ENCODE measurements at places on chromosomes 6 and 20.

- DNase-seq = no peak
Measured at GRCh38 chr6:112289038-112289566, 34.7 kb upstream of the LAMA4 start.

- DNase-seq = peak; percentile 77
Measured at GRCh38 chr6:85126485-85127167, 323.3 kb upstream of the NT5E start.

DNA sequence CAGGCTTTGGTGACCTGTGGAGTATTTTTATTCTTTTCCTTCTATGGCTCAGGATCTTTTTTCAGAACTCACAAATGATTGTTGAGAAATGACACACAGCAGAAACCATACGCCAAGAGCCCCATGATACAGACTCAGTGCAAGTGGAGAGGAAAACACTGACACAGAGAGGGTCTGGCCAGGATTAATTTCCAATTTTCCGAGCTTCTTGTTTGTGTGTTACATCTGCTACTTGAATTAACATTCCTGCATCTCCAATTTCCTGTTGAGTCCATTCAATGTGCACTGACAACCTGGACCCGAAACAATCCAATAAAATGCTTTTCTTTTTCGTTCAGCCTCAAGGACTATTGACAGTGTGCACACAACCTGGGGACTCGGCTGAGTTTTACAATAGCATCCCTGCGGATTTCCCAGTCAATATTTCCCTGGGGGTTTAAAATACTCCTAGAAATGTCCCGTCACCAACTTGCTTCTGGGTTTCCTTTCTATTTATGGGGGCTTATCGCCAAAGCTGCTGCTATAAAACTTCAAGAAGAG, 4.9 kb upstream of the MLN start:
- no peak for DNase-seq

DNA sequence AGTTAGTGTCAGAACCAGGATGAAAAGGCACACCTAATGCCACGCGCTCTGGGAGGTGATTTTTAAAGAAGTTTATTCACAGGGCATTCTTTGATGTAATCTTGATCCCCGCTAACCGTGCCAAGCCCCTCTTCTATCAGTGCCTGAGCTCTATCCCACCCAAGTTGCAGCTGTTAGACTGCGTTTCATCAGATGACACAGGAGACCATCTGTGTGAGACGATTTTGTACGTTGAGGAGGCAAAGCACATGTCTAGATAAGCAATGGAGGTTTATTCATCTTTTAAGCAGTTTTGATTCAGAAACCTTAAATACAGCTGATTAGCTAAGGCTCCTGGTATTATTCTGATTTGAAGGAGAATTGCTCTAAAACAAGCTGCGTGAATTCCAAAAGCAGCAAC, 18.6 kb downstream of the RNASET2 start:
- DNase-seq = no peak

DNA sequence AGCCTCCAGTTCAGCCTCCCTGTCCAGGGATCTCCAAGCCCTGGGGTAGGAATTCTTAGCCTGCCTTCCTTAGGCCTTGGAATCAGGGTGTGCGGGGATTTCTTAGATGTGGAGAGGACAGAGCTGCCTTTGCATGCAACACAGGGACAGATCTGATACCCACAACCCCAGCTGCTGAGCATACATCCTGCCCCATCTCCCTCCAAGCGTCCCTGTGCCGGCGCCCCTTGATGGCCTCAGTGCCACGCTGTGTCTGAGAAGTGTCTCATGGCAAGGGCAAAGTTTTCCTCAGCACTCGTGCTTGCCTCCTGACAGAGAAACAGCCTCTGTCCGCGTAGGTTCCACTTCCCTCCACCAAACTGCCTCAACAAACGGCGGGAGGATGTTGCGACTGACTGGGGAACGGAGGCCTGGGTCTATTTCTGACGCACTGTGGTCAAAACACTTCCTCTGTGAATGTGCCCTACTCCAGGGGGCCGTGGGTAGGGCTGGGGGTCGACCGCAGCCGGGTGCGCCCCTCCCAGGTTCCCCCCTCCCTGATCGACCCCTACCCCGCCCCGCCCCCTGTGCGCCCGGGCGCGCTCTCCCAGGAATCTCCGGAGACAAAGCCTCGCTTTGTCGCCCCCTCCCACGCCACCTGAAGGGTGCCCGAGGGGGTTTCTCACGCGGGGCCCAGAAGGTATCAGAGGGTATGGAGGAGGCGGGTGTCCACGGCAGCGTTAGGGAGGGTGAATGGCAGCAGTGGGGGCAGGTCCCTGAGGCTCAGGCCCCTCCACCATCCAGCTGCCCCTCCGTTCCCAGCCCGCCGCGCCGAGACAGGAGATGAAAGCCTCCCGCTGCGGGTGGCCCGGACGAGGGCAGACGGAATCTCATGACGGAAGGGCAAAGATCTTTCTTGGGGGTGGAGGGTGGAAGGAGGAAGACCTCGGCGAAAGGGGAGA, 806 bp downstream of the MICAL1 start:
- DNase-seq = peak; percentile 33

DNA sequence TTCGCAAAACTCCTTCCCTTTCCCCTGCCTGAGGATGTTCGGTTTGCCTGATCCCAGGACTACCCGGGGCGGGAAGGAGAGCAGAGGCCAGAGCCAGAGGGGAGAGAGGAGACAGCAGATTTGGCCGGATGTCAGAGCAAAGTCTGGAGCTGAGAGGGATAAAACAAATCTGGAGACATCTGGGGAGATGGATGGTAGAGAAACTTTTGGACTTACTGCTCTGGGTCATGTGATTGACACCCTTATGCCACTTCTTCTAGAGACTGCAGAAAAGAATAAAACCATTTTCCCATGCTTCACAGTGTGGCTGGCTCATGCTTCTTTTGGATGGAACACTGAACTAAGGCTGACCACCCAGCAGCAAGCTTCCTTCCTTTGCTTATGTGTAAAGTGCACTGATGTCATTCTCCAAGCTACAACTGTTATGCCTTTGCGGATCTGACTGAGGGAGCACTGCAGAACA, 174.7 kb downstream of the FOXC1 start:
- DNase-seq = no peak

GRCh38 chr20:60361761-60362395, 403.7 kb downstream of the CDH26 start:
- DNase-seq = no peak

GRCh38 chr6:98014442-98015201, 731.6 kb upstream of the MMS22L start:
- peak; percentile 33 for DNase-seq

All from SK-N-DZ (cell line).